ENCODE measurements at places on chromosomes 2 and 18. TPM values are rescaled to one million over a fixed set of nuclear protein-coding genes. Genes with fewer than 3 reads are reported as not detected.

DNA sequence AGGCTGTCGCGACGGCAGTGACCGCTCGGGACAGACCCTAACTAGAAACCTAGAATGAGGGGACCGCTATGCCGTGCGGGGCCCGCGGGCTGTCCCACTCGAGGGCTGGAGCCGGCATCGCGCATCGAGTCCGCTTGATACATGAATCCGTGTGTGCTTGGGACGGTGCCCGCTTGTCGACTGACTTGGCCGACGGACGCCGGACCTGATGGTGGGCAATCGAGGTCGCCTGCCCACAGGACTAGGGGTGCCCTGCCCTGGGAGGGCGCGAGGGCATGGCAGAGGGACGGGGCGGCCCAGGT, 749 bp upstream of the PTMA start:
- no peak for DNase-seq

Gene VPS54
- total RNA-seq = 22.0 TPM

- no peak for DNase-seq
Observed at GRCh38 chr2:64324746-64325410, 129.1 kb upstream of the LGALSL start.

DNA sequence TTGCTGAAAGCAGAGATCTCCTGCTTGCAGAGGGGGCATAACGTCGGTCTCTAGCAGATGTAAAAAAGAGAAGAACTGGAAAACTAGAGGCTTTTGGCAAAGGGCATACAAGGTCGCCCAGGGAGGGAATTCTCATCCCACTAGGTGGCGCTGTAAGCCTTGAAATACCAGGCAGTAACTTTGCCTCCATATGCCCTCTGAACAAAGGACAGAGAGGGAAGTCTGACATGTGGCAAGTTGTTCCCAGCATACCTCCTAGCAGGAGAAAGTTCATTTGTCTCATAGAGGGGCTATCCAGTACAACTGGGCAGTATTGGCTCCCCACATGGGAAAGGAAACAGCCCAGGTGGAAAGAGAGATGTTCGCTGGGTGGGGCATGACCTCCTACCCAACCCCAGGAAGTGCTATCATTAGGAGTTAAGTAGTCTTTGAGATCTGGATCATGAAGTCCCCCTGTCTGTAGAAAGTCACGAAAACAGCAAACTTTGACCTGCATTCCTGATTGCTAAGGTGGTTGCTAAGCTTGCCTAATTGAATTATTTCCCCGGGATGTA, 39.9 kb downstream of the STK17B start:
- DNase-seq = no peak

Gene ATP6V1C2
- total RNA-seq = 1.7 TPM

DNA sequence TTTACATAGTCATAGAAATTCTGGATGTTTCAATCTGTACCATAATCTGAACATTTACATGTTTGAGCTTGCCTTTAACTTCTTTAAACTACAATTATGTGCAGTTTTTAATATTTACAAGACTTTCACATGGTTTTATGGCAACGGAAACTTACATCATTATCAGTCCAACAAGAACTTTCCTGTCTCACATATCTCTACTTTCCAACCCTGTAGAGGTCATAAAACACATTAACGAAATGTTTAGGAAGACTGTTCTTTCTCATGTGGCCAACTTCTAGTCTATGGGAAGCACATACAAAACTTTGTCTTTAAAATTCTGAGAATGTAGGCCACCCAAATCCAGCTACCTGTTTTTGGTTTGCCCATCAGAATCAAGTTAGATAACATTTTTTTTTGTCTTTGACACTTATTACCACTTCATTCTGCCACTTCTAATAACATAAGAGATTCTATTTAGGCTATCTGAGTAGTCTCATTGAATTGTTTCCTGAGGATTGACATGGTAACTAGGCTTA, 693.2 kb downstream of the KCNJ3 start:
- no peak for DNase-seq

DNA sequence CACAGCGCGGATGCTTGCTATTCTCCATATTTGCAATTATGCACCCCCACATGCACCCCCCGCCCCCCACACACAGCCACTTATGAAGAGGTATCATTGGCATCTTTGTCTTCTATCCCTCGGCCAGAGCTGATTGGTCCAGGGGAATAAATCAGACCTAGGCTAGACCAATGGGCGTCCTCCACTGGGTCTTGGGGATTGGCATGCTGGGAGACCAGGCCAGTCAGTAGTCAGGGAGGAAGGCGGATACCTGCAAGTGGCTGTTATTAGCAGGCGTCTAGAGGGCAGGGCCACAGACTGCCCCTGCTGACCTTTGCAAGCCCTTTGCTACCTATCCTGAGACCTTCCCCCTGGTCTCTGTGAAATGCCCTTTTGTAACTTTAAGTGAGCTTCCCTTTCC, 30.0 kb downstream of the ATOH8 start:
- DNase-seq = peak; percentile 21

DNA sequence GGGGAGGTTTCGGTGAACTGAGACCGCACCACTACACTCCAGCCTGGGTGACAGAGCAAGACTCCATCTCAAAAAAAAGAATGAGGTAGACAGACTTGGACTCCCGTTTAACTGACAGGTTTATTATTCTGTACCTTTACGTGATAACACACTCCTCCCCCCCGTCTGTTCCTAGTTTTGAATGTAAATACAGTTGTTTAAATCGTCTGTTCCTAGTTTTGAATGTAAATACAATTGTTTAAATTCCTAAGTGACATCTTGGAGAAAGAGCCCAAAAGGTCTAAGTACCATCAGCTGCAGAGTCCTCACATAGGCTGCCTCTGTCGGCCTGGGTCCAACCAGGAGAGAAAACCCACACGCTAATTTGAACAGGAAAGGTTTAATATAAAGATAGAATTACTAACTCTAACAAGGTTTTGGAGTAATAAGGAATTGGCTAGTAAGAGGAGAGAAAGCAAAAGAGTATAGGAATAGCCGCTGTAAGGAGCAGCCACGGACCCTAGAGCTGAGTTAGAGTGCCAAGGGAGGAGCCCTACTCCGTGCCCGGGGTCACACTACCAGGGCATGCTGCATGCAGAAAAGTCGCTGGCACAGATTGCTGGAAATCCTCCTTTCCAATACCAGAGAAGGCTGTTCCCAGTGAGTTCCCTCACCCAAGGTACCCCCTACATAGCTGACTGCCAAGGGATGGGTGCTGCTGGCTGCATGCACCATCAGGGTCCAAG, 83.5 kb upstream of the RANBP2 start:
- DNase-seq = no peak

DNA sequence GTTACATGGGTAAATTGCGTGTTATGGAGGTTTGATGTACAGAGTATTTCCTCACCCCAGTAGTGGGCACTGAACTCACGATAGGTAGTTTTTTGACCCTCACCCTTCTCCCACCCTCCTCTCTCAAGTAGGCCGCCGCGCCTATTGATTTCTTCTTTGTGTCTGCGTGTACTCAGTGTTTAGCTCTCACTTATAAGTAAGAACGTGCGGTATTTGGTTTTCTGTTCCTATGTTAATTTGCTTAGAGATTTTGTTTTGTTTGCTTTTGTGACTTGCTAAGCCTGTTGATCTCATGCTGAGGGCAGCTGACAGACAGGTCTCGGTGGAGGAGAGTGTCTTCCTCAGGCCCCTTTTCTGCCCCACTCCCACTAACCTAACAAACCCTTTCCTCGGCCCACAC, 36.2 kb downstream of the ACOXL start:
- DNase-seq = no peak

DNA sequence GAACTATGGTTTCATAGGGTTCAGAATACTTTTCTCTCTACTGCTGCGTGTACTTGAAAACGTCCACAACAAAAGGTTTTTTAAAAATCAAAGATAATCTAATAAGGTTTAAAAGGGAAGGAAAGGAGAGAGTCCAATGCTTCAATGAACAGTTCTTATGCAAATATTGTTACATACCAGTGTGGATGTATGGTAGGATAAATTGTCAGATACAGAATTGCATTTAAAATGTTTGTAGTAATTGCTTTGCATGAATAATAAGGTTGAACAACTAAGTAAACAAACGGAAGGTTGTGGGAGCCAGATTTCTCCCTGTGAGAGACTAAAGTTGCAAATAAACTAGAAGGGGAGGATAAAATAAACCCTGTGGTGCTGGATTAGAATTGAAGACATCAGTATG, 53.8 kb upstream of the RBBP8 start:
- no peak for DNase-seq

Gene ORC4
- total RNA-seq = 34.9 TPM

DNA sequence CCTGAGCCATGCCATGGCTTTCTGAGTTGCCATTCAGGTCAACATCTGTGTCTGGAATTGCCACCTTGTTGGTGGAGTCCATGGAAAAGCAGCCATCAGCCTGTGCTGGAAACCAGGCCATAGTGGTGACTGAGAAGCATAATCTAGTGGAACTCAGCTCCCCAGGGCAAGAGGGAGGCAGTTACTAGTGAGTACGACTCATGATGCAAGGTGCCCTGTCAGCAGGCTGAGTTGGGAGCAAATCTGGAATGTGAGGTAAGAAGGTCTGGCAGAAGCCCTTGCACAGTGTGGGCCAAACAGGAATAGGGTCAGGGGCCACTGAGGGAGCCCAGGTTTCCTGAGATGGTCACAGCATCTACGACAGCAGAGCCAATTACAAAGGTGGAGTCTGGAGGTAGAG, 37.1 kb downstream of the SULT1C2 start:
- no peak for DNase-seq

- DNase-seq = no peak
Observed at GRCh38 chr2:225100856-225101294, 58.6 kb upstream of the DOCK10 start.

- DNase-seq = no peak
Observed at GRCh38 chr2:39975476-39976020, 196.5 kb upstream of the THUMPD2 start.

Gene COL4A4
- total RNA-seq = 15.8 TPM

- DNase-seq = no peak
Observed at GRCh38 chr2:189153619-189154018, 25.9 kb downstream of the COL5A2 start.

- peak; percentile 24 for DNase-seq
Observed at GRCh38 chr2:46171411-46171953, 125.7 kb upstream of the EPAS1 start.

Gene ALPI
- not detected for total RNA-seq

DNA sequence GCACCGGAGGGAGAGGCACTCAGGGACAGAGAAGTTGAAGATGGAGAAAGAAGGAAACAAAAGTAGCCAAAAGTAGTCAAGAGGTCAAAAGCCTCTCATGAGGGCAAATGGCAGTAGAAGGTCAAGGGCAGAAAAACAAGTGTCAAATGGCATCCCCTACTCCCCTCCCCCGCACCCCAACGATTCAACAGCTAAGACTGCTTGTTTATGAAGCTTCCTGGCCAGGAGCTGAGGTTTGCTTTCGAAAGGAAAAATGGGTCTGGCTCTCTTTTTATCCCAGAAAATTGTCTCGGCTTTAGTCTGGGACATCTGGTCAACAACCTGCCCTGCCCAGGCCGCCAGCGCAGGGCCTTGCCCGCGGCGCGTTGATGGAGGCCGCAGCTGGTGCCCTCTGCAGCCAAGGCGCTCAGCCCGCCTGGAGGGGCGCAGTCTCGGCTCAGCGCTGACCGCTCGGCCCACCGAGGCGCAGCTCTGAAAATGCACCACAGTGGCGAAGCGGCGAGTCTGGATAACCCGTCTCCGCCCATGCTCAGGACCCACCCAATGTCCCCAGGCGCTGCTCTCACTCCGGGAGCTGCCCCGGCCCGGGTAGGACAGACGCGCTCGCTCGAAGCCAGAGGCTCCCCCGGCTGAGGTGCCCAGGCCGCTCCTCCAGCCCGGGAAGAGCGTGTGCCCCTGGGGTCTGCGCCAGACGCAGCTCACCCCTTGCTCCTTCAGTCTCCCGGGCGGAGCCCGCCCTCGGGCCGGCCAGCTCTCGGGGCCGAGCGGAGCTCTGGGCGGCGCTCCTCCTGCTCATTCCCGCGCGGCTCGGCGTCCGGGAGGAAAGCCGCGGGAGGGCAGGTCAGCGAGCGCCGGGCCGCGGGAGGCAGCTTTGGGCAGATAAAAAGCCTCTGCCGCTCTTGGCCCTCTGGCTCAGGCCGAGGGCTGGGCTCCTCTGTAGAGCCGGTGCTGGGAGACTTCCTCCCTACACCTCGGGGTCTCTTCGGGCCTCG, 1.8 kb upstream of the TBR1 start:
- peak; percentile 53 for DNase-seq

Gene DSC3
- 2.3 TPM for total RNA-seq

GRCh38 chr2:230472621-230473018, 56.6 kb downstream of the SP100 start:
- no peak for DNase-seq

DNA sequence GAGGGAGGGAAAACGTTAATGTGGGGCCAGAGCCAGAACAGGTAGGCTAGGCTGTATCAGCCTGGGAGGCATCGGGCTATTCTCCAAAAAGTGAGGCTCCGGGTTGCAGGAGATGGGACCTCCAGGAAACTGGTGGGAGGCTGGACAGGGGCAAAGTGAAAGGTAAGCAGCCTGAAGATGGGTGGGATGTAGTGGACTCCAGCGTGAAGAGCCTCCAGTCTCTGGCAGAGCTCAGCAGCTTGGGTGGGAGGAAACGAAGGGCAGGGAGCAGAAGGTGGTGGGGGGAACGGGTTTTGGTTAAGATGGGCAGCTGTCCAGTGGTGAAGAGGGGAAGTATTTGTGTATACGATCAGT, 3.1 kb upstream of the EMX1 start:
- DNase-seq = no peak

GRCh38 chr2:68476454-68476853, 9.1 kb downstream of the APLF start:
- no peak for DNase-seq

Gene PLGLB2
- 2.5 TPM for total RNA-seq

DNA sequence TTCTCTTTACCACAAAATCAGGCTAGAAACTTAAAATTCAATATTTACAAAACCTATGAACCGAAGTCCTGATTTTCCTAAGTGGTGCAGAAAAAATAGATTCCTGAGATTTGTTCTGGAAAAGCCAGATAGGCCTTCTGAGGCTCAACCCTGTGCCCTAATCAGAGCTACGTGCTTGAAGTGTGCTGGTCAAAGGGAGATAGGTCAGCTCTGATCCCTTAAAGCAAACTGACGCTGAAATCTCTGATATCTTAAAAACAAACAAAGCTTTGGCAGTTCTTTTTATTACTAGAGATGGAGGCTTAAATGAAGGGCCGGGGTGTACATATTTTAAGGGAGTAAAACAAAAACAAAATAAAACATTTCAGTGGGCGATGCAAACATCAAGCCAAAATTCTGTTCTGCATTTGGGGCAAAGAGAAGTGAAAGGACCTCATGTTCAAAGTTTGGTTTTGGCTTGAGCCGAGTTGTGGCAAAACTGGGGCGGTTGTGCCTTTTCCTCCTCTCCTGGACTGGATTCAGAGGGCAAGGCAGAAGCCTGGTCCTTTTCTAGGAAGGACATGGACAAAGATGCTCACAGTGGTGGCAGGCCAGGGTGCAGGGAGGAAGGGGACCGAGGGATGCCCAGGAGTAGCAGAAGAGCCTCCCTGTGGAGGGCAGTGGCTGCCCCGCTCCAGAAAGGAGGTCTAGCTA, 295.0 kb downstream of the CDCA7 start:
- DNase-seq = no peak

GRCh38 chr18:67476585-67476984, 39.9 kb downstream of the DSEL start:
- DNase-seq = no peak
